ENCODE measurements at places on chromosomes 5 and 9. TPM values are rescaled to one million over a fixed set of nuclear protein-coding genes. Genes with fewer than 3 reads are reported as not detected.

Gene PCDHB13
- total RNA-seq: 1.0 TPM

GRCh38 chr9:4574657-4575243, 84.5 kb downstream of the SLC1A1 start:
- no peak for DNase-seq

GRCh38 chr9:136114610-136115009, 4.1 kb downstream of the TMEM250 start:
- no peak for DNase-seq

DNA sequence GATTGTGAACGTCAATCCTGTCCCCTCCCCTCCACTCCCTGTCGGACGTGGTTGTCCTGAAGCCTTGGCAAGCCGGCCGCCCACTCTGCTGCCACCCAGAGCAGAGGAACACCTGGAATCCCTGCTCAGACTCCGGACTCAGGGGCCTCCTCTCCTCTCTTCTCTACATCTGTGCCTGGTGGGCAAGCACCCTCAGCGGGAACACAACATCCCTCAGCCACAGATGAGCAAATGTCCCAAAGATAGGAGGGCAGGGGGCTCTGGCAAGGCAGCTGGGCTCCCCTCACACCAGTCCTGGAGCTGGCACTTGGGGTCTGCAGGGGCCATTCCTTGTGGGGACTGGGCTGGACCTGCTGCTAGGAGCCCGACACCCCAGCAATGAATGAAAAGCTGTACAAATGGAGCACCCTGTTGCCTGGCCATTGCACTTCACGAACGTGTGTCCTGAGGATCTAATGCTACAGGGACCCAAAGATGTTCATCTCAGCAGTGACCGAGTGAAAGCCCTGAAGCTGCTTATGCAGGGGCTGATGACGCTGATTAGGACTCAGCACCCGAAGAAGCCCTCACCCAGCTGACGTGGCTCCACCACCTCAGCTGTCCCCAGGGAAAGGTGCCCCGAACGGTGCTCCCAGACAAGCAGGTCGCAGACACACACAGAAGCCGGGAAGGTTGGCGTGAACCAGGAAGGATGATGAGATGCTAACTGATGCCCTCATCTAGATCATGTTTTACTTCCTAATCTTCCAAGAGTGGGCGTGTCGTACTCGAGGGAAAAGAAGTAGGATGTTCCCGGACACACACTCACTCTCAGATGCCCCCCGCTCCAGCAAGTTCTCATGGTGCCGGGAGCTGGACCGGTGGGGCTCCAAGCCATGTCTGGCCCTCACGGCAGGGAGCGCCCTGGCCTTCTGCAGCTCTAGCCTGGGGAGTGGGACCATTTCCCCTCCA, 177.0 kb upstream of the PPP1R26 start:
- DNase-seq: no peak

DNA sequence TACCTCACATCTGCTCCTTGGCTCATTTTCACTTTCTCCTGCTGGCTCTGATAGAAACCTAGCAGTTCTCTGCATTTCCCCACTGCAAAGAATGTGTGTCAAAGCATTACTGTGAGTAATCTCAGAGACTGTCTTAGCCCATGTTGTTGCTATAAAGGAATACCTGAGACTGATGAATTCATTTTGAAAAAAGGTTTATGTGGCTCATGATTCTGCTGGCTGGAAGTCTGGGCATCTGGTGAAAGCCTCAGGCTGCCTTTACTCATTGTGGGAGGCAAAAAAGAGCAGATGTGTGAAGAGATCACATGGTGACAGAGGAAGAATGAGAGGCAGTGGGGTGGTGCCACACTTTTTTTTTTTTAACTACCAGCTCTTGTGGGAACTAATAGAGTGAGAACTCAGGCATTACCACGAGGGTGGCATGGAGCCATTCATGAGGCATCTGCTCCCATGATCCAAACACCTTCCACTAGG, 191.6 kb upstream of the CTNND2 start:
- no peak for DNase-seq
